ENCODE measurements at places on chromosomes 2 and 18. TPM values are rescaled to one million over a fixed set of nuclear protein-coding genes. Genes with fewer than 3 reads are reported as not detected.

The PLGLB2 gene
- total RNA-seq: not detected

The MBD5 gene
- total RNA-seq: 17.9 TPM

DNA sequence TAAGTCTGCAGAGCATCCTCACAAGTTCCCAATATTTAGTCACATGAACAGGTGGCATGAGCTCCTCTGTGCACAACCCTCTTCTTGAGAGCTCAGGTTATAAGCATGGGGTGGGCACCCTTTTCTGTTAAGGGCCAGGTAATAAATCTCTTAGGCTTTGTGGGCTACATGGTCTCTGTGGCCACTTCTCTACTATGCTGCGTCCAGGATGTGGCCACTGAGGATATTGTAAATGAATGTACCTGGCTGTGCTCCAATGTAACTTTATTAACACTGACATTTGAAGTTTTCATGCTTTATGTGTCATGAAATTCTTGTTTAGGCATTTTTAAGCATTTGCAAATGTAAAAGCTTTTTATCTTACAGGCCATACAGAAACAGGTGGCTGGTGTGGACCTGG, 116.8 kb upstream of the ST6GAL2 start:
- no peak for DNase-seq

The SLC8A1 gene
- total RNA-seq: 24.4 TPM

The NEUROD1 gene
- total RNA-seq: not detected

DNA sequence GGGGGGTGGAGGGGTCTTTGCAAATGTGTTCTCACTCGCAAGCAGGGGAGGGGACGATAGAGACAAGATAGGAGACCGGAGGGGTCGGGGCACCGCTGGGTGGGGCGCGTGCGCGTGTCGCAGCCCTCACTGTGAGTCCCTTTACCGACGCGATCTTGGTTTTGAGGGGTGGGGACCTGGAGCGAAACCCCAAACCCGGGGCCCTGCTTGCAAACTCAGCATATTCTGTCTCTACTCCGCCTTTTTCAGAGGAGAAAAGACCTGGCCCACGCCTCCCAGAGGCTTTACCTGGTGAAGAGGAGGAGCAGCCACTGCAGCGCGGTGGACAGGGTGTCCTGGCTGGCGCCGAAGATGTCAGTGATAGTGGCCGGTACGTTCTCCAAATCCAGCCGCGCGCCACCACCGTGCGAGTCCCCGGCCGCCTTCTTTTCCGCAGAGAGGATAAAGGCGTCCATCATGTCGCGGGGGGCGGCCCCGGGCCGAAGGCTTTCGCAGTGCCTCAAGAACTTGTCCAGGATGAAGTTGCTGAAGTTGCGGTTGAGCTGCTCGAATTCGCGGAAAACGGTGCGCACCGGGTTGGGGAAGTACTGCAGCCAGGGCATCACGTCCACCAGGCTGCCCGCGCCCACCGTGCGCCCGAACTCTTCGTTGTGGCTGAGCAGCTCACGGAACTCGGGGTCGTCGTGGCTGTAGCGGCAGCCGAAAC, 1.7 kb downstream of the CYP1B1 start:
- no peak for DNase-seq

GRCh38 chr2:202278944-202279343, 13.4 kb downstream of the NOP58 start:
- DNase-seq: no peak

GRCh38 chr2:191666732-191667131, 11.2 kb upstream of the NABP1 start:
- DNase-seq: no peak

DNA sequence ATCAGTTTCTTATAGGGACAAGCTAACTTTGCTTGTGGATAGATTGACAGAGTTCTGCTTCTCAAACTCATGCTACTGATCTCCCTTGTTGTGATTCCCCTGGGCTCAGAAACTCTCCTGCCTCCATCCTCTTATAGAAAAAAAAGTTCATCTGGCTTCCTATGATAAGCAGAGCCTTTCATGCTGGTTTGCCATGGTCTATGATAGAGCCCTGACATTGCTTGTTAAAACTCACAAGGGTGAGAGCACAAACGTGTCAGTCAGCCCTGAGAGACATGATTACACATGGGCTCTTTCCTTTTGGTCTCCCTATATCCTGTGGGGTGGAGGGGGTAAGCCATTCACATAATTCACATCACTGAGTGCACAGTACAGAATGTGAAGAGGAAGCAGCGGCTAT, 121.8 kb downstream of the TDRD15 start:
- DNase-seq: no peak

DNA sequence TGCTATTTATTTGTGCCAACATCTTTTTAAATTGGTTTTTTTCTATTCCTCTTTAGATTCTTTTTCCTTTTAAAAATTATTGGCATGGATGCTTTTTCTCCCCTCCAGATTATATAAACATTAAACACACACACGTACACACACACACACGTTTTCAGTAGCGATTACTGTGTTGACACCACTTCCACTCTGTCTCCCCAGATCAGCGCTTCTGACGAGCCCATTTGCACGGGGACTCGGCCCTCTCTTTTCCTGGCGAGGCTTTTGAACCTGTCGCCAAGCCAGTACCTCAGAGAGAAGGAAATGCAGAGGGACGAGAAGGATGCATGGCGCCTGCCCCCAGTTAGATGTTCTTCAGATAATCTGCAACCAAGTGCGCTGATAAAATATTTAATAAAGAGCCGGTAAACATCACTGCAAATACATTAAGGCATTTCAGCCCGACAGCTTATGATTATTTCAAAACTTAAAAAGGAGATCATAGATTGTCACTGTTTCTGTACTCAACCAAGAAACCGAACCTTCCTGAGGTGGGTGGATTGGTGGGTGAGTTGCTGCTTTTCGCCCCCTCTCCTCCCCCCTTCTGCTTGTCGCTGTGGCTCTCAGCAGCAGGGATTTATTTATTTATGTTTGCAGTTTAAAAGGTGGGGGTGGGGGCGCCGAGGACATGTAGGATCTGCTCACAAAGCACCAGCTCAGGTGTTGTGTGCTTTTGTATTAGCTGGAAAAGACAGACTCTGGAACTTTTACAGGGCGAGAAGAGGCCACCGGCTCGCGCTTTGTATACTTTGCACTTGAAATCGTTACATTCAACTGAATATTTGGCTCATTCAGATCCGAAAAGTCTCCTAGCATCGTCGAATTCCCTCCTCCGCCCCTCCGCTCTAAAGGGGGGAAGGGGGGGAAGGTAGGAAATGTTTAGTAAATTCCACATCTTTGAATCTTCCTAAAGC, 787 bp upstream of the TBR1 start:
- DNase-seq: no peak

The G6PC2 gene
- total RNA-seq: not detected

DNA sequence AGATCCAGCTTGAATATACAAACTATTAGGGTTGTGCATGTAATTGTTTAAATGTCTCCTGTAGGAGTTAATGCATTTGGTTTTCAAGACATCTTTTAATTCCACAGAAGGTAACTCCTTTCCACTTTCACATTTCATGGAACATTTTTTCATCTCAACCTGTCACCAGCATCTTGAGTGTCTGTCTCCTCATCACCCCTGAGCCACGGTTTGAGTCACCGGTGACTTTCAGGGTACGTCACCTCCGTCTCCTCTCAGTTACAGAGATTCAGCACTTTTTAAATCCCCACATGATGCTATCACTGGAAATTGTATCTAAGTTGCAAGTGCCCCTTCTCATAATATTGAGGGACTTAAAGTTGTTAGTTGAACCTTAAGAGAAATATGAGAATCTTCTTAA, 25.3 kb downstream of the GPR55 start:
- DNase-seq: no peak

The HDLBP gene
- total RNA-seq: 442 TPM

DNA sequence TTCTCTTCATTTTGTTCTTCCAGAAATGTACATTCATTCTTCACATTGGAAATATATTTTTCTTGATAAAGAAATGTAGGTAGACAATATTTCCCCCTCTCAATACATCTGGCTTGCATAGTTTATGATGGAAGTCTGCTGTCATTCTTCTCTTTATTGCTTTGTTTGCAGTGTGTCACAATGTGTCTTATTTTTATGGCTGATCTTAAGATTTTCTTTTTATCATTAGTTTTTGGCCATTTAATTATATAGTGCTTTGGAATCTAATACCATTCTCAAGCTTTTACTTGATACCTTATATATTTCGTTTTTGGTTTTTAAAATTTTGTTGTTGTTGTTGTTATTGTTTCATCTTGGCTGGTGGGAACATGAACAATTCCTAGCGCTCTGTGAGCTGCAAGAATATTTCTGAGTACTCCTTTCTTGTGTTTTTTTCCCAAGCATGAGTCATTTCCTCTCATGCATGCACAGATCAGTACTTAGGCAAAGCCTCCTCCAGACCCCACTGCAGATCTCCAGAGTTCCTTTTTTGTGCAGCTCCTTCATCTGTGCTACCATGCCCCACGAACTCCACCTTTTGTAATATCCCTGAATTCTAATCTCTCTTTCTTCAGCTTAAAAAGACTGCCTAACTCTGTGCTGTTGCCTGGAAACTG, 13.7 kb upstream of the MMADHC start:
- no peak for DNase-seq

GRCh38 chr2:71120195-71120594, 9.8 kb downstream of the MCEE start:
- no peak for DNase-seq

- DNase-seq: no peak
Observed at GRCh38 chr2:170258382-170258781, 80.4 kb downstream of the MYO3B start.

DNA sequence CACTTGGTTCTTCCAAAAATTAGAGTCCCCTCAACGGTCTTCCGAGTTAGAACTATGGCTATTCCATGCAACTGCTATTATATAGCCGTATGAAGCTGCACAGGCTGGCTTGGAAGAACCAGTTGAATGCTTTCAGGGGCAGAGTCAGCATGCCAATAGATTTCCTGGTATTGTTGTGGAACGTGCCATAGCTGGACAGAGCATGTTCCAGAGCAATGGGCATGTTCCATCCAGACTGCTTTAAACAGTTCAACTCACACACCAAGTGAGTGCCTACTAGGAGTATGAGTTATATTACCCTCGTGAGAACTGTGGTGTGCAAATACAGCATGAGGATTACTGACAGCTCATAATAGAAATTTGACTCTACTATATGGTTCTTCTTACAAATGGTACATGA, 682.0 kb downstream of the SATB2 start:
- no peak for DNase-seq

- DNase-seq: peak; percentile 79
Observed at GRCh38 chr2:144331674-144332355, 188.1 kb downstream of the ZEB2 start.

Data from adrenal gland (tissue), 19 donors.